ENCODE measurements at places on chromosomes 7 and 10.

DNA sequence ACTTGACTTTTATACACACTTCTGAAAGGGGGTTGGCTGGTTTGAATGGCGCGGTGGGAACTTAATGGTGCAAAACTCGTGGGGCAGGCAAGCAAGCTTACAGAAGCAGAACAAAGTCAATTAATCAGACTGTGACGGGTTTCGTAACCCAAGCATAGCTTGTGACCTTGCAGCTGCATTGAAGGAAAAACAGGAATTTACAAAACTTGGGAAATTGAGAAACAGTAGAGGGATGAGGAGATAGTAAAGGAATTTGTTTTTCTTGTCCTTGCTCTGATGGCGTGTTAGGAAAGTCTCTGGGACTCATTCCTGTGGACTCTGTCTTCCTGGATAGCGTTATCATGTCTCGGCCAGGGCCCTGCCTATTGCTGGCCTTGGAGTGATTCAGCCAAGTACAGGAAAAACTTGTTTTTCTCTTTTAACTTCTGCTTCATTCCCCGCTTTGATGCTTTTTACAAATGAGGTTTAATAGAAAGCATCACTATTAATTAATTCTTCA, 220.0 kb upstream of the KCND2 start:
- DNase-seq: no peak

- DNase-seq: no peak
Observed at GRCh38 chr7:479115-479947, 40.3 kb downstream of the PDGFA start.

GRCh38 chr10:75612904-75613684, 181.7 kb downstream of the LRMDA start:
- peak; percentile 56 for DNase-seq

- no peak for DNase-seq
Observed at GRCh38 chr7:90710466-90710850, 114.3 kb downstream of the CDK14 start.

GRCh38 chr7:134902058-134902457, 84.2 kb upstream of the AGBL3 start:
- no peak for DNase-seq

GRCh38 chr7:114889646-114890285, 32.1 kb upstream of the MDFIC start:
- peak; percentile 3 for DNase-seq

GRCh38 chr10:15735763-15736162, 16.0 kb upstream of the ITGA8 start:
- no peak for DNase-seq

DNA sequence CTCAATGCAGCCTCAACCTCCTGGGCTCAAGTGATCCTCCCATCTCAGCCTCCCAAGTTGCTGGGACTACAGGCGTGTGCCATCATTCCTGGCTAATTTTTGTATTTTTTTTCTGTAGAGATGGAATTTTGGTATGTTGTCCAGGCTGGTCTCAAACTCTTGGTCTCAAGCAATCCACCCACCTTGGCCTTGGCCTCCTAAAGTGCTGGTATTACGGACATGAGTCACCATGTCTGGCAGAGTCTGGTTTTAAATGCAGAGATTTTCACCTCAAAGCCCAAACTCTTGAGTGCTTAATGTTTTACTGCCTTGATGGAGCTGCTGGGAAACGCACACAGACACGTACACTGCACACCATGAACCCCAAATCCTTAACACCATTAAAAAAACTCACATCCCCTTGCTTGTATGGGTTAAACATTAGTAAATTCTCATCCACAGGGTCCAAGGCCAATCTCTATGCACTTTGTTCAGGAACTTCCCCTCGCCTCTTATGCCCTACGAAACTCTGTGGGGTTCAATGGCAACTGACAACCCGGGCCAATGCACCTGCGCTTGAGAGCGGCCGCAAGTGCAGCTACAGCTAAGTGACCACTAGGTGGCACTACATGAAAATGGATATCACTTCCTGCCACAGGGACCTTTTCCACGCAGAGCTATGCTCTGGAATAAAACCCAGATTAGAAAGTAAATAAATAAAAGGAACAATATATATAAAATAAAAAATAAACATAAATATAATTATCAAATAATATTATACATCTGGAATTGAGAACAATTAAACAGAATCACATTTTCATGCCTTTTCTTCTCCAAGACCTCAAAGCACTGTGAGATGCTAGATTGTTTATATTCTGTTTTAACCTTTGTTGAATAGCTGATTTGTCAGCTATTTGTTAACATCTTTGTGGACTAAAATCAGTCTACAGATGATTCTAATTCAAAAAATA, 66.9 kb upstream of the AFAP1L2 start:
- peak; percentile 91 for DNase-seq

DNA sequence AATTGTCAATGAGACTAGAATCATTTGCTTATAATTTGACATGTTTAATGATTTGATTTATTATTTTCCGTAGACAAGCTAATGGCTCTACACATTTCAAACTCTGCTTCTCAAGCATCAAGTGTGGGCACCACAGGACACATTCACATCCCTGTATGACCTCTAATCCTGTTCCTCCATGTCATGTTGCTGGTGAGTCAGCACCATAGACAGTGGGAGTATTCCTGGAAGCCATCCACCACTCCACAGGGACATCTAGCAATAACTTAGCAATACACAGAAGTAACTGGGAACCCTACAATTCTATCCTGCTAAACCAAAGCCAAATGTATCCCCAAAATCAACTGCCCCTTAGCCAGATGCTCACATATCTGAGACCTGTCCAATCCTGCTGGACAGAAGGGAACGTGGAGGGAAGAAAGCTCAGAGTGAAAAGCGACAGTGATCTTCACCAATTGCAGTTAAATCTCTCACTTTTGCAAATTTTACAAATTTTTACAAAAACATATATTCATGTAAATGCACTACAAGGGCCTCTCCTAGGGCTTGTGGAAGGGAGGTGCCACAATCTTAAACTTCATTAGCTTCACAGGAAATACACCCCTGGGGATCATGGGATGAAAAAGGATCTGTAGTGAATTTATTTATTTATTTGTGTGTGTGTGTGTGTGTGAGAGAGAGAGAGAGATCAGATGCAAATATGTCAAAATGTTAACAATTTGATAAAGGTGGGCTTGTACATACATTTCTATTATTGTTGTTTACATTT, 126.5 kb downstream of the GFRA1 start:
- DNase-seq: no peak

GRCh38 chr10:93146336-93146735, 72.6 kb downstream of the CYP26A1 start:
- no peak for DNase-seq

DNA sequence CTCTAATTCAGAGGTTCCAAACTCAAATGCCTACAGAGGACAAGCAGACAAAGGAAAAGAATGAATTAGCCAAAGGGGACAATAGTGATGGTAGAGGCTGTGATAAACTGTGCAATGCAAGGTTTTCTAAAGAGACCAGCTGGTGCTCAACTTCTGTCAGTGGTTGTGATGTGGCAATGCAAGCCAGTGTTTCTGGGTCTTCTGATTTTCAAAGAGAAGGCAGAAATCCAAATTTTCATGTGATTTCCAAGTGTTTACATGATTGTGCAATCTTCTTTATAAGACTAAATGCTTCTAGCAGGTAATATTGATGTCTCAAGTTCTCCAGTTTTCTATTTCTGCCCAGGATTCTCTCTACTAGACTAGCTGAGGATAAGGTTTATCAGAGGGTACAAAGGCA, 135.9 kb downstream of the PCDH15 start:
- DNase-seq: no peak

DNA sequence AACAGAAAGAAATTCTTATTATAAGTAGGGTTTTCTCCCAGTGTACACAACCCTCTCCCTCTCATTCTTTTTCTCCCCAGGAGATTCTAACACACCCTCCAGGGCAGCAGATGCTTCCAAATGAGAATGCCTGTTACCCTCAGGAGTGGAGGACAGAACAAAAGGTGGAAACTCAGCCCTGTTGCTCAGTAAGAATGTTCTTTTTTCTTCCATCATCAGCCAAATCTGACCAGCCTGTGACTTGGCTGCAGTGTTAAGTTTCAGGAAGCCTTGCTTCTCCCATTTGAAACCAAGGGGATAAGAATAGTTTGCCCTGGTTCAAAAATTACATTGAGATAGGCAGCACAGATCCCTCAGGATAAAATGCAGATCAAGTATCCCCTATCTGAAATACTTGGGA, 77.5 kb upstream of the EEPD1 start:
- DNase-seq: no peak

- DNase-seq: peak; percentile 68
Observed at GRCh38 chr10:73625004-73625883, 16.0 kb downstream of the MYOZ1 start.

DNA sequence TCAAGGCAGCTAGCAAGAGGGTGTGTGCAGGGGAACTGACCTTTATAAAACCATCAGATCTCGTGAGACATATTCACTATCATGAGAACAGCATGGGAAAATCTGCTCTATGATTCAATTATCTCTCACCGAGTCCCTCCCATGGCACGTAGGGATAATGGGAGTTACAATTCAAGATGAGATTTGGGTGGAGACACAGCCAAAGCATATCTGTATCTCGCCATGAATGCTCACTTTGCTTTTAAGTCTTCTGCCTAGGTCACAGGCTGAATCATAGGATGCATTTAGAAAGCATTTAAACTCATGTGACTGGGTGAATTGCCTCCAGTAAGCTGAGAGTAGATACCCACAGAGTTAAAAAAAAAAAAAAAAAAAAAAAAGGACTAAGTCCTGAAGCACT, 220.0 kb downstream of the AGMO start:
- no peak for DNase-seq

DNA sequence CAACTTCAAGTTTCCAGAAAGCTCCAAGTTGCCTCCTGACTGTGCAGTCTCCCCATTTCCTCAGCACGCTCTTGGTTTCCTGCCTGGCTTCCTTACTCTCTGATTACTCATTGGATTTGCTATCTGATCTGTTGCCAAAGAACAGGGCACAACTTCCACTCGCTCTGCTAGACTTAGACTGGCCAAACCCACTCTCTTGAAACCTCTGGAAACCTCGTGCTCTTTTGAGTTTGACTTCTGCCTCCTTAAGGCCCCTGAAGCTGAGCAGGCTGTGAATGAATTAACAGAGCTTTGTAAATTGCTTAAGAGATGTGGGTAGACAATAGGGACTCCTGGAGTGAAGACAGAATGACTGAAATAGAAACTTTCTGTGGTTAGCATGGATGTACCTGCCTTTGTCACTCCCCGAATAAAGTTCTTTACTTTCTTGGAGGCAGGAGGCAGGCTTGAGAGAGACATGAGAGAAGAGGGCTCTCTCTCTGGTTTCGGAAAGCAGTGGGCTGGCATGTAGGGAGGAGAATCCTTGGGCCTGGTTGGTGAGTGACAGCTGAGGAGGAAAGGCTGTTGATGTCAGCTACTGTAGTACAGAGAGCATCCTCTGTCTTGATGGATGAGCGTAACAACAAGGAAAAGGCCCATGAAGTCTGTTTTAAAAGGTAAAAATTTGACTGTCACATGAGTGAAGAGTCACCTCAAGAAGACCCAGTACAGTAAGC, 70.8 kb downstream of the CHN2 start:
- no peak for DNase-seq

GRCh38 chr7:151010307-151011096, 13.8 kb downstream of the ATG9B start:
- DNase-seq: peak; percentile 53

DNA sequence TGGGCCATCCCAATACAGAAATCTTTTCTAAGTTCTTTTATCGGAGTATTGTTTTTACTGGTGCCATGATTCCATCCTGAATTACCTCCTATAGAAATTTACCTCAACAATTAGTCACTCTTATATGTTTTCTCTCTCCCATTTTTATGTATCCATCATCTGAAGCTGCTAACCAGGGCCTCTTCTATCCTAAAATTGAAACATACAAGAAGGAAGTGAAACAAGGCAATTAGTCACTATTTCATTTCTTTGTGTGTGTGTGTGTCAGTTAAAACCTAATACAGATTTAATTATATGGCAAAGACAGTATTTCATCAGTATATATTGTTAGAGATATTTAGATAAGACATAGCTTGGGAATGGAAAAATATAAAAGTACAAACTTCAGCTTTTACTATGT, 148.4 kb upstream of the AHR start:
- DNase-seq: no peak

- DNase-seq: peak; percentile 73
Observed at GRCh38 chr10:115355162-115355760, 262.1 kb downstream of the ATRNL1 start.

DNA sequence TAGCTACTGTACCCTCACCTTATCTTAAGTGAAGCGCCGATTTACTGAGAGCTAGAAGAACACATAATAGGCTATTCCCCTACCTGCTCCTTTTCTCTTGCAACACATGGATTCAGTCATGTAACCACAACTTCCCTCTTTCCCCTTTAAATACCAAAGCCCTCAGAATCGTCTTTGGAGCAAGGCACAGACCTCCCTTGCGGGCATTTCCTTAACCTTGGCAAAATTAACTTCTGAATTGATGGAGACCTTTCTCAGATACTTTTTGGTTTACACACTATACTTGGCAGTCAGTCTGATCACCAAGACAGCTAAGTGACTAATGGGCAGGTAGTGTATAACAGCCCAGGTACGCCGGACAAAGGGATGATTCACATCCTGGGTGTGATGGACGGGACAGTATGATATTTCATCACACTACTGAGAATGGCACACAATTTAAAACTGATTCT, 72.7 kb upstream of the SEC61G start:
- DNase-seq: no peak

DNA sequence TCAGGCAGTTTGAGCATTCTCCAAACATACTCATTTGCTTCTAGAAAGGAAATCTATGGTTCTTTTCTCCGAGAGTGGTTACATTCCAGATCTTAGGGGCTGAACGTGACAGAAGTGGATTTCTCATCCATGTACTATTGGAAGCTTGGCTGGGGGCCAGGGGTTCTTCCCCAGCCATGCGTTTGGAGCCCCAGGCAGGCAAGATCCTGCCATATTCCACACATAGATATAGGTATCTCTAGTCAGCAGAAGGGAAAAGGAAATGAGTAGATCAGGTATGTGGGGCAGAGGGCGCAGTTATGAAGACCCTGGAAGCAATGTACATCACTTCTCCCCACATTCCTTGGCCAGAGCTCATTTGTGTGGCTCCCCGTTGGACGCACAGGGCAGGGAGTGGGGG, 299.8 kb downstream of the CCDC3 start:
- DNase-seq: no peak

- DNase-seq: no peak
Observed at GRCh38 chr7:137080516-137081203, 212.2 kb downstream of the CHRM2 start.

DNA sequence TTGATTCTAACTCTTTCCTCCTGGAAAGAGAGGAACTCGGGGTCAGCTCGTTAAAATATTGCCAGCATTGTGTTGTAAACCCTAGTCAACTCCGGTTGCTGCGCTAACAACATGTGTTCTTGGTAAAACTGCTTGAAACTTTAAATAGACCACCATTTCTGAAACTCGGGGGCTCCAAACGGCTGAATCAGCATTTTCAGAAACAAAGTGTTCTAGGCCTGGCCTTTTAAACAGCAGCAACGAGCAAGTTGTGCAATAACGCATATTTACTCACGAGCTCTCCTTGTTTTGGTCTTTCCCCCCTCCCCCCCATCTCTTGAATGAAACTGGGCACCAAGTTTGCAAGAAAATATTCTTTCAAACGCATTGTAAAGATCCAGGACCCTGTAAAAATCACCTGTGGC, 9.2 kb upstream of the GRB10 start:
- peak; percentile 61 for DNase-seq

GRCh38 chr10:51924359-51924758, 225.0 kb upstream of the CSTF2T start:
- DNase-seq: no peak
